ENCODE measurements at places on chromosomes 3 and 15.
A peak's percentile ranks its signal among the peaks of the same experiment; 100 is the strongest.

- peak; percentile 56 for DNase-seq
Measured at GRCh38 chr3:127800508-127800907, 21.8 kb downstream of the MGLL start.

DNA sequence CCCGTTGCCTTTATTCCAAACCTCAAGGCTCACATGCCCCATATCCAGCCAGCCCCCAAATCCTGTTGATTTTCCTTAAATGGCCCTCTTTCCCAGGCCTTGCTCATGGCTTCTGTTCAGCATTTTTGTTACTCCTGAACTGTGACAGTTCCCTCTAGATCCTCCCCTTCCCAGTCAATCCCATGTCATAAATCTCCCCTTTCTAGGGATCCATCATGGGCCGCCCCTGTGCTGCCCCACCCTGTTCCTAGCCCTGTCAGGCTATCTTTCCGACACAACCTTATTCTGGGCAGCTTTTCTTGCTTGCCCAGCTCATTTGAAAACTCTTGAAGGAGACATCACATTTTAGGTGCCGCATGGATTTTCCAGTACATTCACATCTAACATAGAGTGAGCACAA is 84.8 kb downstream of the TLE3 start:
- no peak for DNase-seq

DNA sequence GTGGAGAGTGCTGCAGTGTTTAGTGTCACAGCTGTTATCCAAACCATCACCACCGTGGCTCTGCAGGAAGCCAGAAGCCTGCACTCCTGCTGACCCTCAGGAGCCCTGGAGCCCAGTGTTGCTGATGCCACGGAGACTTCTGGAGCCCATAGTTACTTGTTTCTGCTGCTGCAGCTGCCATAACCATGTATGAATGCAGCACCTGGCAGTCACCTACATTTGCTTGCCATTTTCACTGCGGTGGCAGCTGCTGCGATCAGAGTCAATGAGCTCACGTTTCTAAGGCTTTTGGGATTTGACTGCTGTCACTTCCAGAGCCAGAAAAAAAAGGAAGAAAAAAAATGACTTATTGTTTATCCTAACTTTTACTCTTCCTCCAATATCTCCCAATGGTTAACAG is 299.2 kb upstream of the THRB start:
- no peak for DNase-seq

- DNase-seq, result no peak
Measured at GRCh38 chr15:34701536-34701935, 53.3 kb downstream of the GJD2 start.

DNA sequence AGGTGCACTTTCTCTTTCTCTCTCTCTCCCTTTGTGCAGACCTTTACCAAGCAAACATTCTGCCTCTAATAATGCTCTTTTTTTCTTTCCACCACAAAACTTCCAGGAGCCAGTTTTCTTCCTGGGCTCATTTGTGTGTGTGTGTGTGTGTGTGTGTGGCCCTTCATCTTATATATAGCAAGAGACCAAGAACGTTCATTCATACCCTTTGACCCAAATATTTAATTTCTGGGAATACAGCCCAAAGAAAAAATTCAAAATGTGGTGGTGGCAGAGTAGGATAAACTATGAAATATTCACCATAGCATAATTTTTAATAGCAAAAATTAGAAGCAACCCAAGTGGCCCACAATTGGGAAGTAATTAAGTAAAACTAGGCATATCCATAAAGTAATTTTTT is 398.9 kb downstream of the IGSF11 start:
- no peak for DNase-seq

GRCh38 chr3:58198362-58198761 is 12.4 kb downstream of the DNASE1L3 start:
- no peak for DNase-seq

GRCh38 chr3:187734841-187735240 is 10.4 kb downstream of the BCL6 start:
- no peak for DNase-seq

DNA sequence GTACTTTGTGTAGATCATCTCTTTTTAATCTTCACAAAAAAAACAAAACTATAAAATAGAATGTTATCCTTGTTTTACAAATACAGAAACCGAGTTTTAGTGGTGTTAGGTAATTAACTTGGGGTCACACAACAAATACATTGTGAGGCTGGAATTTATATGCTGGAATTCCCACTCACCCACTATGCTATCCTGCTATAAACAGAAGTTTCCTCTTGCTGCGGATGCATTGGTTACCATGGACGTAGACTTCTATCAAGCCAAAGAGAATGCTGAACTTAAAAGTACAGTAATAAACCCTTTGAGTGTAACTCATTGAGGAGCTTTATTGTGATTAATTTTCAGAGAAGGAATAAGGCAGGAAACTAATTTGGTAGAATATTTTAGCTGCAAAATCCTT is 9.2 kb downstream of the SNAP23 start:
- no peak for DNase-seq

GRCh38 chr3:43758592-43759225 is 68.0 kb downstream of the ABHD5 start:
- DNase-seq, result no peak

DNA sequence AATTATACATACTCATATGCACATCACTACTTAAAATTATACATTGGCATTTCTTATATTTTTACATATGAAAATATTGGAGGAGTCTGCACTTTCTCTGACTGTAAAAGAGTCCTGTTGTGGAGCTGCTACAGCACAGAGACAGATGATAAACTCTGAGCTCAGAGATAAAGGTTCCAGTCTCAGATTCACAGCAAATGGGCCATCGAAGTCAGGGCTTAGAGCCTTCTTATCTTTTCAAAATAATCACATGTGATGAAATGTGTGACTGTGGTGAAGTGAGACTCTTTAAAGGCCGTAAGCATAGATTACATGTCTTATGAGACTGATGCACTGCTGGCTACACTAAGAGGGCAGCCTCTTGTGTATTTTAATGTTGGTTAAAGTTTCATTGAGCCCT is 187.5 kb upstream of the SYNPR start:
- no peak for DNase-seq

DNA sequence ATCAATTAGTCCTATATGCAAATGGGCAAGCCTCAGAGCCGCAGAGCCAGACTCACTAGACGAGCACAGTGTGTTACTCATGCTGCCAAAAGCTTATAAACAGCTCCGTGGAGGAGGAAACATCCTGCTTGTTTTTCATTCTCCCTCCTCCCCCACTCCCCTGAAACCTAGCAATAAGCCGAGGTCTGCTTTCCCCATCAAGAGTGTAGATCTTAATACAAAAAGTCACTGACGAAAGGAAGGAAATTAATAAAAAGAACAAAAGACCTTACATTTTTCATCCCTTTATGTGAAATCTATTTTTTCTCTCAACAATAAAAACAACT is 88.5 kb downstream of the XXYLT1 start:
- no peak for DNase-seq

GRCh38 chr15:71221417-71221816 is 106.1 kb downstream of the THSD4 start:
- DNase-seq, result no peak

DNA sequence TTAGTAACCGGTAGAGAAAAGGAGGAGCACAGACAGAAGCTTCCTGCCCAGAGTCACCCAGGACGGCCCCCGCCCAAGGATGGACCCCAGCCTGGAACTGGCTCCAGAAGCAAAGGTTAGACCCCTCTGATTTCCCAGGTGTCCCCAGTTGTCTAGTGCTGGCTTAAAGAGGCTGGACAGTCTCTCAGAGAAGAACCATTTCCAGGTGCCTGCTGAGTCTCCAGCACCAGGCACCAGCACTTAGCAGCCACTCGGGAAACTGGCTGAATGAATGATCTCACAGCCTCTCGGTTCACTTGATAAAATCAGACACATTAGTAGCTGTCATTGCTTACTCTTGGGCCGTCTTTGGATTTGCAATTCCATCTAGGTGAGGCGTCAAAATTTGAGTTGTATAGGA is 139.7 kb upstream of the HES1 start:
- DNase-seq, result no peak

DNA sequence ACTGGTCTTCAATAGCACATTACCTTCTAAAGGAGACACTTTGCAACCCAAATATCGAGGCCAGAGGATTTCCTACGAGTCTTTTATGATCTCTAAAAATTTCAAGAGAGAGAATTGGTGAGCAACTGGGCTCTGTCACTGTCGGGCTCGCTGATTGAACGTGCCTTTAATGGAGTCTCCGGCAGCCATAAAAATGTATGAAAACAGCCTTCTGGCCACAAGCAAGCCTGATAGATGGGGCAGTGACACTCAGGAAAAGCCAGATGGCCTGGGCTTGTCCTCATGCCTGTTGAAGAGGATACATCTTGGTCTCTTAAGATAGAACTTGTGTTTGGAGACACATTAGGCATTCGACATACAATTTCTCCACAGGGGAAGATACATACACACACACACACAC is 419.5 kb upstream of the PROK2 start:
- DNase-seq, result no peak

- no peak for DNase-seq
Measured at GRCh38 chr3:55893045-55893664, 406.0 kb upstream of the WNT5A start.

DNA sequence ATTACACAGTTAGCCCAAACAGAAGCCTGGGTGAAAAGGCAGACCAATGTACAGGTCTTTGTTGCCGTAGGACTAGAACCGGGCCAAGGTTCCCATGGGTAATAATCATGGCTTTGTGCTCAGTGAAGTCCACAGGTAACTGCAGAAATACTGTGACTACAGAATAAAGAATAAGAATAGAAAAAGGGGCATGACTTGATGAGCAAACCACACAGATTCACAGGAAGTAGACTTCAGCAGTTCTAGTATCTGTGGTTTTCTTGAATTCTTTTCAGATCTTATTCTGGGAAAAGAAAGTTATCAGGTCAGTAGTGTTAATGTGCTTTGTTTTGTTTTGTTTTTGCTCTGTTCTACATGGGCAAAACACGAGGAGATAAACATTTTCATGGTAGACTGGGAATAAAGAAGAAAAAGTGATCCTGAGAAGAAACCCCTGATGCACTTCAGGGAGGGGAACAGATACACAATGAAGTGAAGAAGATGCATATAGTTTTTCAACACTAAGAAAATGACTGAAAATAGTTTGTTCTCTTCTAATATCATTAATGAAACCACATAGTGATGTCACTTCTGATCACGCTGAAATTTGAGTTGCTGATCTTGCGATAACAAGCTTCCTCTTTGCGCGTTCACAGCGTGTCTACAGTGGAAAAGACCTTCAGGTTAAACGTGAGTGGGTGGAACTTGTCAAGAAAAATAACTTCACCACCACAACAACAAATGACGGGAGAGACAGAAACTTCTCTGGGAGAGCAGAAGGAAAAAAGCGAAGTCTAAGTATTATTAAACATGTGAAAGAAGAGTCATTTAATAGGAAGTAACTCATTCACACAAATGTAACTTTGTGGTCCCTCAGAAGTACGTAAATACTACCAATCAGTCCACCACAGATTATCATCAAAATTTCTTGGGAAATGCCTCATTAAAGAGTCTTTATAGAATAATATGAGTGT is 315.8 kb upstream of the SATB1 start:
- peak; percentile 79 for DNase-seq

DNA sequence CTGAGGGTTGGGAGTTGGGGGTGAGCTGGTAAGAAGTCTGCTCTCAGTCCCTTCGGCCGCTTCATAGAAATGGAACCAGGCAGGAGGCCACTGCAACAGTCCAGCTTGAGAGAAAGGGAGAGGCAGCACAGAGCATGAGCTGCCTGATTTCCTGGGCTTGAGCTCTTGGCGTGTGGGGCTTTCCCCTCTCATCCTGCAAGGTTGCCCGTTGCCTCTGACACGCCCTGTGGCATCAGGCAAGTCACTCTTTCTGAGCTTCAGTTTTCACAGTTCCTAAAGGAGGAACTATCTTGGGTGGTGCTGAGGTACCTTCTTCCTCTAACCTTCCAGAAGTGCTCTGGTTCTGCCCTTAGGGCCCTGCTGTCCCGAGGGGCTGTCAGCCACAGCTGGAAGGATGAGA is 4.9 kb downstream of the MESP2 start:
- DNase-seq, result peak; percentile 42

DNA sequence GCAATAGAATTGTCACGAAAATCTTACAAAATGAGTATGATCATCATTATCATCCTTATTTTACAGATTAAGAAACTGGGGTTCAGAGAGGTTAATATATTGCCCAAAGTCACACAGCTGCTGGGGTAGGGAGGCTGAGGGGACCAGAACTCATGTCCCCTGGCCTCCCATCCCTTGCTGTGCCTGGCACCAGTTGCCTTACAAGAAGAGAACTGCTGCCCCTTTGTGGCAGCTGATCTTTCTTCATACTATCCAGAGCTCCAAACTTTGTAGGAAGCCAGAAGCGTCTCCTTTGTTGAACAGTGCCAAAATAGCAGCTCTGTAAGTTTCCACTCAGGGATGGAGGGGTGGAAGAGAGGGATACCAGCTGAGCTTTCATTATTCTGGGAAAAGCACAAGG is 236.8 kb upstream of the TBC1D5 start:
- peak; percentile 9 for DNase-seq

DNA sequence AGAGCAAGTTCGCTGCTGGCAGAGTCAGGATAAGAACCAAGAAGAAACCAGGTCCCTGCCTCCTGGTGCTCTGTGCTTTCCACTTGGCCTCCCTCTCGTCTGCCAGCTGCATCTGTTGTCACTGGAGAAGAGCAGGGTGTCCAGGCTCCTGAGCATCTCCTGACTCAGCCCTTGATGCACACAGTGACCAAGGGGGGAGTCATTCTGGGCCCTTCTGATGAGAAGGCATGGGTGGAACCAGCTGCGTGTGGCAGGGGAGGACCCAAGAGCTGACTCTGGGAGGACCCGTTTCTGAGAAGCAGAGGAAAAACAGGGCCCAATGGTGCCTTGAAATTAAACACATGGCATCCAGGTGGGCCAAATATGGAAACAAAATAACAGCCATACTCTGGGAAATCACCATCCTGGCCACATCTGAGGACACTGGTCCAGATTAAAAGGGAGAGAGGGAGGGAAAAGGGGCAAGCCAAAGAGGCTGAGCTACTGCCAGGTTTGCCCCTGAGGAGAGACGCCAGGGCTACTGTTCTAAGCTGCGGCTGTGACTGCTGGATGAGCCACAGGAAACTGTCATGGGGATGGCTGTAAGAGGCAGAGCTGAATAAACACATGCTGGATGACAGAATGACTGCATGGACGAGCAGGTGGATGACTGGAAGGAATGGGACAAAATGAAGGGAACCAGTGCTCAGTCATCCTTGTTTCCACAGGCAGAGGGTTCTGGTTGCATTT is 58.1 kb upstream of the CA12 start:
- peak; percentile 20 for DNase-seq

GRCh38 chr15:67172172-67172571 is 82.3 kb downstream of the AAGAB start:
- DNase-seq, result peak; percentile 37

GRCh38 chr3:19226479-19226878 is 78.2 kb downstream of the KCNH8 start:
- DNase-seq, result no peak

- no peak for DNase-seq
Measured at GRCh38 chr3:11757929-11758328, 88.8 kb downstream of the TAMM41 start.

GRCh38 chr3:150105886-150106612 is 135.4 kb upstream of the PFN2 start:
- DNase-seq, result no peak

- DNase-seq, result no peak
Measured at GRCh38 chr15:58703610-58704009, 45.9 kb downstream of the ADAM10 start.

- DNase-seq, result no peak
Measured at GRCh38 chr3:64414043-64414442, 188.8 kb upstream of the PRICKLE2 start.

GRCh38 chr3:141111364-141112155 is 60.4 kb downstream of the SPSB4 start:
- DNase-seq, result no peak

Data from activated CD8-positive, alpha-beta T cell treated with anti-CD3 and anti-CD28 coated beads for 36 hours (primary cell).